B cell (primary cell): ENCODE measurements at places on chromosomes 4 and X. TPM values are rescaled to one million over a fixed set of nuclear protein-coding genes. Genes with fewer than 3 reads are reported as not detected.

MAD2L1 gene
- polyA plus RNA-seq = 1.1 and 1.5 TPM in 2 replicates

TECRL gene
- polyA plus RNA-seq = not detected in 2 replicates

NDST4 gene
- not detected in 2 replicates for polyA plus RNA-seq

L1CAM gene
- polyA plus RNA-seq = 8.9 and 9.4 TPM in 2 replicates

PDE6B gene
- 23.0 and 25.2 TPM in 2 replicates for polyA plus RNA-seq

PNMA5 gene
- 0.35 and 0.49 TPM in 2 replicates for polyA plus RNA-seq

ADH1A gene
- not detected in 2 replicates for polyA plus RNA-seq

PWWP3B gene
- not detected in 2 replicates for polyA plus RNA-seq

FAAH2 gene
- polyA plus RNA-seq = 0.37 and 0.85 TPM in 2 replicates

FAM241A gene
- polyA plus RNA-seq = 0.43 and 0.85 TPM in 2 replicates
